ENCODE measurements at places on chromosomes 11 and 22.
A peak's percentile ranks its signal among the peaks of the same experiment; 100 is the strongest.

GRCh38 chr11:127203490-127203889 lies 202.9 kb upstream of the KIRREL3 start:
- no peak for DNase-seq

GRCh38 chr22:37887584-37888378 lies 18.3 kb upstream of the MICALL1 start:
- DNase-seq, result no peak

DNA sequence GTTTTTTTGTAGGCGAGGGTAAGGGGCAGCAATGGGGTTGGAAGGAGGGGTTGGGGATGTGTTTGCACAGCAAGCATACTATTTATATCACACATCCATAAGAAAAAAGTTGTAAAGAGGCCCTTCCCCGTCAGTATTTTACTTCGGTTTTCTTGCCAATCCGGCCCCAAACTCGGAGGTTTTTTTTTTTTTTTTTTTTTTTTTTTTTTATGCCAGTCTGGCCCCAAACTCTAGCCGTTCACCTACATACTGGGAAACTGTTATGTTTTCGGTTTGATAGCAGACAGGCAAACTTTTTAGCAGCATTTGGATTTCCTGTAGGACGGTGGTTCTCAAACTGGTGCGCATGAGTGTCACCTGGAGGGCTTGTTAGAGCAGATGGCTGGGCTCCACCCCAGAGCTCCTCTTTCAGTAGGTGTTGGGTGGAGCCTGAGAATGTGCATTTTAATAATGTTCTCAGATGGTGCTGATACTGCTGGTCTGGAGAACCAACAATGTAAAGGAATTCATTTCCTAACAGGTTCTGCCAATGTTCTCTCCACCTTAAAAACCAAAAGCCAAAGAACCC lies 76.5 kb upstream of the ZBED5 start:
- peak; percentile 9 for DNase-seq

DNA sequence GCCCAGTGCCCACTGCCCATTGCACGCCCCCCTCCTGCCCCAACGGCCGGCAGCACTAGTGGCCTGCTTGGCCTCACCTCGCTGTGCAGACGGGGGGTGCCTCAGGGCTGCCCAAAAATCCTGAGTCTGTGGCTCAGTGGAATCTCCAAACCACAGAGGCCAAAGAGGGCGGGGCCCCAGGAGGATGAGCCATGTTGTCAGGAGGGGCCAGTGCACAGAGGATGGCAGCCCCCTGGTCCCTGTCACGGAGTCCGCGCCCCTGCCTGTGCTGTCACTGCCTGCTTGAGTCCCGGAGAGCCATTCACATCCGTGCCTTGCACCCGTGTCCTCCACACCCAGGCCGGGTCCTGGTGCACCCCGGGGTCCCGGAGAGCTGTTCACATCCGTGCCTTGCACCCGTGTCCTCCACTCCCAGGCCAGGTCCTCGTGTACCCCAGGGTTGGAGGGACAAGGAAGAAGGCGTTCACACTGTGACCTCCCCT lies 36.4 kb upstream of the MUC5AC start:
- no peak for DNase-seq

- DNase-seq, result no peak
These were observed 332.4 kb downstream of the TBC1D22A start for GRCh38 chr22:47094861-47095330.

GRCh38 chr11:303363-303762 lies 4.0 kb upstream of the IFITM5 start:
- DNase-seq, result no peak

DNA sequence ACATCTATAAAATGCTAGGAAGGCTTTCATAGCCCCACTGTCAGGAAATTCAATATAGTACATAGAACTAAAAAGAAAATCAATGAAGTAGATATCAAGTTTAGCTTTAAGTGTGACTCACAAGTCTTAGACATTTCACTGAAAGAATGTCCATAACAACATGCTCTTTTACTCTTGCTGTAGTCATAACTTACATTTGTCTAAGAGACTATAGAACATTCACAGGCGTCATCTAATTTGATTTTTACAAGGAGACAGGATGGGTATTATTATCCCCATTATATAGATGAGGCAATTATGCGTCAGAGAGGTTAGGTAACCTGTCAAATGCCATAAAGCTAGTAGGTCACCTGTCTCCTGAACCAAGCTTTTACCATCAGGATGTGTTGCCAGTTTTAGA lies 36.9 kb downstream of the BDNF start:
- no peak for DNase-seq

GRCh38 chr11:117535850-117536411 lies 208.3 kb downstream of the CEP164 start:
- no peak for DNase-seq

GRCh38 chr11:123304828-123305466 lies 109.9 kb upstream of the CLMP start:
- DNase-seq, result no peak

- DNase-seq, result no peak
These were observed 1.1 kb downstream of the HYOU1 start for GRCh38 chr11:119055901-119056300.

DNA sequence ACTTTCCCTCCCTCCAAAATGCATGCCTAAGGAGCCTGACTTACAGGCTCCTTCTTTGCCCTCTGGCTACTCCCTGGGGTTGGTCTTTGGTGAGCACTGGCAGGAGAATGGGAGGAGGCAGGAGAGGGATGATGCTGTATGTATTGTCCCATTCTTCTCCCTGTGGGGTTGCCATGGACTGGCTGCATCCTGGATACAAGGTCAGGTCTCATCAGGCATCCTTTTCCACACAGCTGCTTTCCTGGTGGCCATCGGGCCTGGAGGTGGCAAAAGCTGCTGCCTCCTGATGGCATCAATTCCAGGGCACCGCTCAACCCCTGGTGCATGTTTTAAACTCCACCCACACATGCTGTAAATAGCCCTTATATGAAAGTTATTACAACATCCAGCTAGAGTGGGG lies 257.2 kb downstream of the ETS1 start:
- no peak for DNase-seq

Measured in central memory CD4-positive, alpha-beta T cell (primary cell).